ENCODE measurements at places on chromosomes 7 and 10.

DNA sequence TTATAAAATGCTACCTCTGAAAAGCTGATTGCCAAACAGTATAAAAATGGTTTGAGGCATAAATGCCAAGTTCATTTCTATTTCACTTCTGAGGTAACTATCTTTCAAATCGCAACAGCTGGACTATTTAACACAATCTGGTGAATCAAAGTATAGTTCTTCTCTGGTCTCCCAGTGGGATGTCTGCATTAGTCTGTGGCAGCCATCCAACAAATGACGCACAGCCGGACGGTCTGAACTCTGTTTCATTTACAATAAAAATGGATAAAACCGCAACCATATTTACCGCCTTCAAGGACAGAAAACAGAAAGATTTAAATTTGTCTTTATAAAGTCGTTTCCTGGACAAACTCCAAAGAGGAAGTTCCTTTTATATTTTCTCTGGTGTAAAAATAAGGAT is 41.9 kb downstream of the ENO4 start:
- no peak for DNase-seq

DNA sequence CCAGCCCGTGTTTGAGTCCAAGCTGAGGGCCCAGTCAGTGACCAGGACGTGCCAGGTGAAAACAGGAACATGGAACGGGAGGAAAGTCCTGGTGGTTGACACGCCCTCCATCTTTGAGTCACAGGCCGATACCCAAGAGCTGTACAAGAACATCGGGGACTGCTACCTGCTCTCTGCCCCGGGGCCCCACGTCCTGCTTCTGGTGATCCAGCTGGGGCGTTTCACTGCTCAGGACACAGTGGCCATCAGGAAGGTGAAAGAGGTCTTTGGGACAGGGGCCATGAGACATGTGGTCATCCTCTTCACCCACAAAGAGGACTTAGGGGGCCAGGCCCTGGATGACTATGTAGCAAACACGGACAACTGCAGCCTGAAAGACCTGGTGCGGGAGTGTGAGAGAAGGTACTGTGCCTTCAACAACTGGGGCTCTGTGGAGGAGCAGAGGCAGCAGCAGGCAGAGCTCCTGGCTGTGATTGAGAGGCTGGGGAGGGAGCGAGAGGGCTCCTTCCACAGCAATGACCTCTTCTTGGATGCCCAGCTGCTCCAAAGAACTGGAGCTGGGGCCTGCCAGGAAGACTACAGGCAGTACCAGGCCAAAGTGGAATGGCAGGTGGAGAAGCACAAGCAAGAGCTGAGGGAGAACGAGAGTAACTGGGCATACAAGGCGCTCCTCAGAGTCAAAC is 5.2 kb downstream of the GIMAP5 start:
- no peak for DNase-seq

DNA sequence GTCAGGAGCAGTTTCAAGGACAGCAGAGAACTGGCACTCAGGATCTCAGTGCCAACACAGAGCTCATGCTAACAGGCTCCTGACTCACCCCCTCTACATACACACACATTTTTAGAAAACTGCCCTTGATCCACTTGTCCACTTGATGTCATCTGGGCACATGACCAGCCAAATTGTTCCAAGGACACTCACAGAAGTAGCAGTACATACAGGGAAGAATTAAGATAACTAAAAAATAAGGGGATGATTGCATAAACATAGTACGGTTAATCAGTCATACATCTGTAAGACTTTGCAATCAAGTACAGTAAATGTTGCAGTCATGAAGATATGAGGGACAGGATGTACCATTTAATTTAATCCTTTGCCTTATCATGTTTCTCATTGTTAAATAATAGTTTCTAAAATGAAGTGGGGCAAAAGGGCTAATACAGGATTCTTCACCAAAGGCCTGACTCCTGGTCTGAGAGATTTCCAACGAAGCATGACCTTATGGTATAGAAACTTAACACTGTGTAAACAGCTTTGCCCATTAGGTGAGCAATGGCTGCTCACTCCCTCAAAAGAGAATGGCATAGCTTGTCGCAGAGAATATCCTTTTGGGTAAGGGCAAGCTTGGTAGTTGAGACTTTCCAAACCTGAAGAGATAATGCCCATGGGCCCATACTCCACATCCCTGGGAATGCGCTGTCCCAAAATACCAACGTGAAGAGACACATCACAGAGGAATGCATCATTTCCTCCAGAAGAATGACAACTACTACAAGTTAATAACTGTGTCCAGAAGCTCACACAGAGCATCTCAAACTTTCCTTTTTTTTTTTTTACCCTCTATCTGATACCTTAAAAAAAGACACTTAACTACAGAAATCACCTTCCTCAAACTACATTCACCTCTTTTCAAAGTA is 94.1 kb downstream of the ARMH3 start:
- DNase-seq: peak; percentile 42

DNA sequence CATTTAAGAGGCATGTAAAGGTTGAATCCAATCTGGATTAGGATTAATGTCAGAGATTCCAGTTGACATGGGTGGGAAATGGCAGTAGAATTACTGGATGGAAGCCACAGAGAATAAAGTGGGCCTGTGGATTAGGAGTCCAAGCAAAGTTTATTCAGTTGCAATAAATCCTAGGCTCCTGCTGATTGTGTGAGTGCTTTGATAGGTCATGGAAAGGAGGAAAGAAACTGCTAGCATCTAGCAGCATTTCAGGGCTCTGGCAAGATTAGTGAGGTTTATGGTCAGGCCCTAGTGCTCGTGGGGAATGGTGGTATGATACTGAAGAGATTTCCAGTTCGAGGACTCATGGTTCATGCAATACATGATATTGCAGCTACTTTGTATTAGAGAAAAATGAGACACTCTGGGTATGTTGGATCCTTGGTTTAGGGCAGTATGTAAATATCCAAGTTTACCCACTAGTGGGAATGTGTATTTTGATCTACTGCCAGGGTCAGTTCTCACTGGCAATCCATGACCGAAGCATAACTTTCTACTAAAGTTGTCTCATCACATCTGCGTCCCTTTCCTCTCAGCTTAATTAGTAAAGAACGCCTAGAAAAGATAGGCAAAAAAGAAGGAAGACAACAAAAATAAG is 235.0 kb downstream of the SUGCT start:
- DNase-seq: no peak

GRCh38 chr10:46226232-46226631 is 60.6 kb upstream of the ANTXRL start:
- DNase-seq: no peak

- DNase-seq: no peak
These were observed 41.8 kb upstream of the FAM133B start for GRCh38 chr7:92631850-92632487.

- DNase-seq: no peak
These were observed 89.1 kb upstream of the AGR3 start for GRCh38 chr7:16970732-16971482.

DNA sequence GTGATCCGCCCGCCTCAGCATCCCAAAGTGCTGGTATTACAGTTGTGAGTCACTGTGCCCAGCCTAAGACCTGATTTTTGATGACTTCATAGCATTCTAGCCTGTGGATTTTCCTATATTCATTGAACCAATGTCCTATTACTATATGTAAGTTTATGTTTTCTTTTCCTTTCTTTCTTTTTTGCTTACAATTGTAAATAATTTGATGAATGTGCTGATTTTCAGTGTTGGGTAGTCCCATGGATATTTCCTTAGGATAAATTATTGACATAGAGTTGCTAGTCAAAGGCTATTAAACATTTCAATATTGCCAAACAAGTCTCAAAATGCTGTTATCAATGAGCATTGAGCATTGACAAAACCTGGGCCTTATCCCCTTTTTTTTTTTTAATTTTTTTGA is 9.9 kb upstream of the PHYH start:
- DNase-seq: no peak

DNA sequence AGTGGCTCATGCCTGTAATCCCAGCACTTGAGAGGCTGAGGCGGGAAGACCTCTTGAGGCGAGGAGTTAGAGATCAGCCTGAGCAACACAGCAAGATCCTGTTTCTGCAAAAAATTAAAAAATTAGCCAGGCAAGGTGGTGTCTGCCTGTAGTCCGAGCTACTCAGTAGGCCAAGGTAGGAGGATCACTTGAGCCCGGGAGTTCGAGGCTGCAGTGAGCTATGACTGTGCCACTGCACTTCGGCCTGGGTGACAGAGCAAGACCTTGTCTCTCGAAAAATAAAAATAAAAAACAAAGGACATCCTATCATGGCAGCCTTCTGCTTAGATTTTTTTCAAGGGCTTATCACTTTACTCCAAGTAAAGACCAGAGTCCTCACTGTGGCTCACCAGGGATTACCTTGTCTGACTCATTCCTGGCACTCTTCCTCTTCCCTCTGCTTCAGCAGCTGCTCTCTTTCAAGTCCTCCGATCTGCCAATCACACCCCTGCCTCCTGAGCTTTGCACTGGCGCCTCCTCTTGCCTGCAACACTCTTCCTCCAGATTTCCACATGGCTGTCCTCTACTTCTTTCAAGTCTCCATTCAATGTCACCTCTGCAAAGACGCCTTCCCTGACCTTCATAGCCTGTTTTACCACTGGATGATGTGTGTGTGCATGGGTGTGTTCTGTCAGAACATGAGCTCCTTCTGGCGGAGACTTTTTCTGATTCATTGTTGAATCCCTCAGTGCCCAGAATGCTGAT is 7.7 kb downstream of the PRTFDC1 start:
- peak; percentile 82 for DNase-seq

DNA sequence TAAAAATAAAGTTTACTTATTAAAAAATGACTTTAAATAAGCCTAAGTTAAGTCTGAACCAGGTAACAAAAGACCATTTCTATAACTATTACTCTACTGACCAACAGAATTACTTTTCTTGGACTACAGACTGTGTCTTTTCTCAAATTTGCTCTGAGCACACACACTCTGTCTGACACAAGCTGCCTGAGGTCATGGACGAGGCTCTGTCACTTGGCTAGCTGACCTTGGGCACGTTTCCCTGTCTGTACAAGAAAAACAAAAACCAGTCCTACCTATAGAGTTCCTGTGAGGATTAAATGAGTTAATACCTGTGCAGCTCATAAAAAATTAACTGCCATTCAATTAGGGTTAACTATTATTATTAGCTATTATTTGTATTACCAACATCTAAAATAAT is 22.9 kb downstream of the ATE1 start:
- no peak for DNase-seq

GRCh38 chr10:75726522-75727483 is 295.4 kb downstream of the LRMDA start:
- DNase-seq: no peak

DNA sequence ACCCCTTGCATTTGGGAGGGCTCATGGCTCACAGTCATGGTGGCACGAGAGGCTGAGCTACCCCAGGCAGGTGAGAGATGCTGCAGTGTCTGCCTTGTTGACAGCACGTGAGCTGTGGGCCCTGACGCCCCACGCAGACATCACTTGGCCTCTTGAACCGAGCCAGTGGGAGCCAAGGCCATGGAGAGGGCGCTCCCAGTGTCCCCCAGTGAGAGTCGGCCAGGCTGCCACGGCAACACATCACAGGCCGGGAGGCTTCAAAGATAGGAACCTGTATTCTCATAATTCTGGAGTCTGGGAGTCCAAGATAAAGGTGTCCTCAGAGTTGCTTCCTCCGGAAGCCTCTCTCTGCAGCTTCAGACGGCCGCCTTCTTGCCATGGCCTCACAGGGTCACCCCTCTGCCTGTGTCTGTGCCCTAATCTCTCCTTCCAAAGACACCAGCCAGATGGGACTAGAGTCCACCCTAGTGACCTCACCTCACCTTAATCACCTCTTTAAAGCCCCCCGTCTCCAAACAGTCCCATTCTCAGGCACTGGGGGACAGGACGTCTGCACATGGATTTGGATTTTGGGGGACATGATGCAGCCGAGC is 119.6 kb downstream of the KLF6 start:
- DNase-seq: no peak

DNA sequence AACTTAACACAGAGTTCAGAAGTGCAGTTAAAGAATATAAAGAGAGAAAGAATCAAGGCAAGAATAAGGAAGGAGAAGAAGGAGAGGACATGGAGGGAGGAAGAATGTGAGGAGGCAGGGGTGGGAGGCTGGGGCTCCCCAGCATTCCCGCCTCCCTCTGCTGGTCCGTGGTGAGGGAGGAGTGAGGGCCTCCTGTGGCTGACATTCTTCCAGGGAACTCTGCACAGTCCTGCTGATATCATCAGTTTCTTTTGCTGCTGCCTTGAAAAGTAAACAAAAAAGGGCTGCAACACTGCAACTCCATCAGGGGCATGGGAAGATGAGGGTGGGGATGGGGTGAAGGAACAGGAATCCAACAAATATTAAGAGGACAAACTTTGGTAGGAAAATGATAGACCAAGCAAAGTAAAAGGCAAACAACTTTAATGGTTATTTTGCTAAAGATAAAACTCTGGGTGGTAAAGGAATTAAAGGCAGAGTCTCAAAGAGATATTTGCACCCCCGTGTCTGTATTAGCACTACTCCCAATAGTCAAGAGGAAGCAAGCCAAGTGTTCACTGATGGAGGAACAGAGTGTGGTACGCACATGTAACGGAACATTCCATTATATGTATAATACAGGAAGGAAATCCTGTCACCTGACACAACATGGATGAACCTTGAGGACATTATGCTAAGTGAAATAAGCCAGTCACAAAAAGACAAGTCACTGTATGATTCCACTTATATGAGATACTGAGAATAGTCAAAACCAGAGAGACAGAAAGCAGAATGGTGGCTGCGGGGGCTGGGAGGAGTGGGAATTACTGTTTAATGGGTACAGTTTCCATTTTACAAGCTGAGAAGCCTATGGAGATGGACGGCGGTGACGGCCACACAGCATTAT is 8.0 kb upstream of the SPOCK2 start:
- no peak for DNase-seq

GRCh38 chr7:130337410-130337971 is 7.1 kb upstream of the CPA5 start:
- DNase-seq: no peak

DNA sequence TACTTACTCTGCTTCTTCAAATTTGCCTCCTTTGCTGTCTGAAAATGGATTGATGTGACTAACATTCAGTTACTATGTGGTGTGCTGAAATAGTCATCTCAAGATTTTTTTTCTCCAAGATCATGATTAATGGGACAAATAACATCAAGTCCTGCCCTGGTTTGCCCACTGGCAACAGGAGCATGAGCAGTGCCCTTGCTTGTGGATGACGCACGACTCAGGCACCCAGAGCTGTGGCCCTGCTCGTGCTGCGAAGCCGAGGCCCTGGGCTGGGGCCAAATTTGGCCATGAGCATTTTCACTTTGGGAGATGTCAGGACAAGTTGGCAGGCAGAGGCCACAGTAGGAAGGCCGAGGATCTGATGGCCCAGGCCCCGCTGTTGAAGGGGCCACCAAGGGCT is 239.8 kb upstream of the IGFBP3 start:
- DNase-seq: no peak

DNA sequence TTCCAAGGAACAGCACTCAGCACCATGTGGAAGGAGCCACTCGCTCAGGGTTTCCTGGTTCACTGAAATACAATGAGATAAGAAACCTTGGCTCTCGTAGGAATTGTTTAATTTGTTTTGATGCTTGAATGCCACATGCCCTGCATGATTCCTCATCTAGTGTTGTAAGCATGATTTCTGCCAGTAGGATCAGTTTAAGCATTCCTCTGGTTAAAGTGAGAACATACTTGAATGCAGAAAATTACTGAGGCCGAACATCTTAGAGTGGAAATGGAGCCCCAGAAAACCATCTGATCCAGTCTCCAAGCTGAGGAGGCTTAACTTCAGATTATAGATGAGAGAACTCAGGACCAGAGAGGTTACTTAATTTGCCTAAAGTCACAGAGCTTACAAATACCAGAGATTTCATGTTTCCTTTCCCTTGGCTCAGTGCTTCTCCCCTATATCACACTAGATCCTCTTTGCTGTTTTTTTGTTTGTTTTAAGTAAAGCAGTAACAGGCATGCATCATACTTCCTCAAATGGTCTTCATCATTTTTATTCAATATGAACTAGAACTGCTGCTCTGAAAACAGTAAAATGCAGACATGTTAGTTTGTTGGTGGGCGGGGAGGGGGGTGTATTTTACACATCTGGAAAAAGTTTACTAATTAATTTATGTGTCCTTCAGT is 125.1 kb downstream of the ADAM12 start:
- DNase-seq: no peak
